CMK (cell line): ENCODE measurements at places on chromosomes 2 and 18.

GRCh38 chr2:238667008-238667407, 180.9 kb upstream of the TWIST2 start:
- no peak for DNase-seq

GRCh38 chr2:96928277-96928781, 58.1 kb downstream of the FAM178B start:
- DNase-seq: no peak

- no peak for DNase-seq
Measured at GRCh38 chr2:226995625-226996041, 159.8 kb downstream of the RHBDD1 start.

GRCh38 chr2:60533101-60534051, 20.1 kb downstream of the BCL11A start:
- no peak for DNase-seq

DNA sequence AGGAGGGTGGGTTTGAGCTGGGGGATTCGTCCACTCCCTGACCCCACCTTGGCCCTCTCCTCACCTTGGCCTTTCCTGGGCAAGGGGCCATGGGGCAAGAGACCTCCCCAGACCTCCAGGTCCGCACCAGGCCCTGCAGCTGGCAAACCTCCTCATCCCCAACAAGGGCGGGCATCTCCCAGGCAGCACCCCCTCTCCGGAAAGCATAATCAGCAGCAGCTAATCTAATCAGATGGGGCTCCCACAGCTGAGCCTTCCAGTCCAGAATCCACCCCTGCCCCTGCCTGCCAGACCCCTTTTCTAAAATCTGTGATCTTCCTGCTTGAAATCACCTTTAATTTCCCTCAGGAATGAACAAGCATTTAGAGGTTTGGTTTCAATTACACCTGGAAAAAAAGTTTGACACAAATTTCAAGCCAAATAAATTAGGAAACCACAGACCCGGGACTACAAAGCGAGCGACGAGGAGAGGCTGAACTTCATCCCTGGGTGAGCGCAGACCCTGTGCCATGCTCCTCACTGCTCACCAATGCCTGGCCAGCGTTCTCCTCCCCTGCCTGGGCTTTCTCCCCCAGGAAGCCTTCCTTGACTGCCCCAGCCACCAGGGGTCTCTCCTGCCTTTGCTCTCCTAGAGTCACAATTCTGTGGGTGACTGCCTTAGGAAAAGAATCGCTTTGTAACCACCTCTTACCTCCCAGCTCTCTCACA, 143.0 kb upstream of the MYCN start:
- no peak for DNase-seq
